Fibroblast of skin of right quadriceps (primary cell): ENCODE measurements at places on chromosomes 1 and 21.

- no peak for DNase-seq
These were observed 16.2 kb downstream of the CNST start for GRCh38 chr1:246582301-246583055.

- no peak for DNase-seq
These were observed 4.1 kb downstream of the ETV3L start for GRCh38 chr1:157095551-157095950.

- no peak for DNase-seq
These were observed 11.6 kb downstream of the PEF1 start for GRCh38 chr1:31633117-31633516.

GRCh38 chr1:226958300-226958699, 18.2 kb downstream of the COQ8A start:
- no peak for DNase-seq

- DNase-seq: no peak
These were observed 457.0 kb upstream of the PROX1 start for GRCh38 chr1:213530611-213531320.

DNA sequence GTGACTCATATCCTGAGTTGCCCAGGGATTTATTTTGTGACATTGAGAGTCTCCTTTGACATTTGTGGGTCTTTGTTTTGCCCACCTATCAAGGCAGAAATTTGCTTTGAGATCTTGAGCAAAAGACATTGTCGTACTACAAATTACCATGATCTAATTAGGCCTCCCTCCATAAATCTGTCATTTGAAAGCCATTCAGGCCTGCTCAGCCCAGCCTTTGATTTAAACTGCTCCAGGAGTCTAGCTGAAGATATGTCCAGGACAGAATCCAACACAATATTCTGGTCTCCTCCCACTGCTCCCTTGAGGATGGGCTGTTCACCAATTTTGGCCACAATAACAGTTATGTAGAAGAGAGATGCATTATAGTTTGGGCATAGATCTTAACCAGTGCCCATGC, 86.7 kb downstream of the PROX1 start:
- DNase-seq: no peak
